ENCODE measurements at places on chromosomes 5 and 9.

DNA sequence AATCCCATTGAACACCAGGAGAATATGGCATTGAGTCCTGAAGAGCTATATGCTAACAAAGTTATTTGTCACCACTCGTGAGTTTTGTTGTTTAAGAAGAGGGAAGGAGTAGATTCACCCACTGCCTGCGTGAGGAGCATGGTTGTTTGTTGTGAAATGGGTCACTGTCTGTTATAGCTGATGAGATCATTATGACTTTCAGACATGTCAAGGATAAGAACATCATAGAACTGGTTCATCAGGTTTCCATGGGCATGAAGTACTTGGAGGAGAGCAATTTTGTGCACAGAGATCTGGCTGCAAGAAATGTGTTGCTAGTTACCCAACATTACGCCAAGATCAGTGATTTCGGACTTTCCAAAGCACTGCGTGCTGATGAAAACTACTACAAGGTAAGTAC lies 76.9 kb downstream of the SYK start:
- DNase-seq = no peak

DNA sequence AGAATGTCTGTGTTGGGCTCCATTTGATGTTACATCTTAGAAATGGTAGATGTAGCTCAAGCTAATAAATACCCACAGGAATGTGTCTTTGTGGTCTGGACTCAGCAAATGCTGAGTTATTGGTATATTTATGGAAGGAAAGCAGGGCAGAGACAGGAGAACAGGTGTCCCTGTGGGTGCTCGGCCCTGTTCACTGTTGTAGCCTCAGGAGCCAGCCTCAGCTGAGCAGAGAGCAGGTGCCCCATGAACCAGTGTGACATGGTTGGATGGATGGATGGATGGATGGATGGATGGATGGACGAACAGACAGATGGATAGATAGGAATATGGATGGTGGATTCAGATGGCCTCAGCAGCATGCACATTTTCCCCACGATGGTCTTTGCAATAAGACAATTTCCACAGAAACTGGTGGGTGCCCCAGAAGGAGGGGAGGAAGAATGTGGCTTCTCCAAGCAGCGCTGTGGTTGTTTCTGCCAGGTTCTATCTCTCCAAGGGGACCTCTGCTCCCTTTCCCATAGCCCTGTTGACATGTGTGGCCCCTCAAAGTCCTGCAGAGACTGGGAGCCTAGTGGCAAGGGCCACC lies 8.2 kb upstream of the IRF1 start:
- no peak for DNase-seq

DNA sequence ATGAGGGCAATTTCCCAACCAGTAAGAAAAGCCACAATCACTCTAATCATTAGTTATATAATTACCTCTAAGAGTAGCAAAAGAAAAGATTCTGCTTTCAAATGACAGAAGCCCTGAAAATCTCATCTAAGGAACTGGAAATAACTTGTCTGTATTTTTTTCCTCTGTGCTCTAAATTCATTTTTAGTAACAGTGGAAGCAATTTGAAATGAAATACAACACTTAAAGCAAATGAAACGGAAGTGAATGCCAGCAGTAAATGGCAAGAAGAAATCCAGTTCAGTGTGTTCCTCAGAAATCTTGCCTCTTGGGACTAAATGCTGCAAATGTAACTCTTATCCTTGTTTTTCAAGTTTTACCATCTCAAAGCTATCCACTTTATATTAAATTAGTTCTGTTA lies 294.9 kb downstream of the TAF11L14 start:
- no peak for DNase-seq

- DNase-seq = no peak
Measured at GRCh38 chr5:143318270-143318669, 85.2 kb downstream of the NR3C1 start.

GRCh38 chr5:17401470-17402288 lies 96.4 kb upstream of the TAF11L2 start:
- no peak for DNase-seq

DNA sequence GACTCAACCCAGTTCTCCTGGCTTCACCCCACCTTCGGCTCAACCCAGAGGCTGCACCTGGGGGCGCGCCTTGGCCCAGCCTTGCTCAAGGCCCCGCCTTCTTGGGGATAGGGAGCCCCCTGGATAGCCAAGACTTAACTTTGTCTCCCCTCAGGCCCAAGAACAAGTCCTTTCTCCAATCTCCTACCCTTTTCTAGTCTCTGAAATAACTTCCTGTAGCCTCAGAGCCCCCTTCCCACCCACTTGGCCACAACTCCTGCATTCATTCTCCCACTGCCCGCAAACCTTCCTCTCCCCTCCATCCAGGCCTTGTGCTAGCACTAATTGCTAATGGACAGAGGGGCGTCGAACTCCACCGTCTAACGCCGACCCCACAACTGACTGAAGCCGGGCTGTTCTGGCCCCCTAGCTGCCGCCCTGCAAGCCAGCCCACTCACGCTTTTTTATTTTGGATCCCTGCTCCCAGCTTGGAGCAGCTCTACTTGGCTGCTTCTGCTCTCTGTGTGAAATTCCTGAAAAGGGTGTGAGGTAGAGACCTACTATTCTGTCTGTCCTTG lies 579 bp upstream of the ASTN2 start:
- DNase-seq = no peak

DNA sequence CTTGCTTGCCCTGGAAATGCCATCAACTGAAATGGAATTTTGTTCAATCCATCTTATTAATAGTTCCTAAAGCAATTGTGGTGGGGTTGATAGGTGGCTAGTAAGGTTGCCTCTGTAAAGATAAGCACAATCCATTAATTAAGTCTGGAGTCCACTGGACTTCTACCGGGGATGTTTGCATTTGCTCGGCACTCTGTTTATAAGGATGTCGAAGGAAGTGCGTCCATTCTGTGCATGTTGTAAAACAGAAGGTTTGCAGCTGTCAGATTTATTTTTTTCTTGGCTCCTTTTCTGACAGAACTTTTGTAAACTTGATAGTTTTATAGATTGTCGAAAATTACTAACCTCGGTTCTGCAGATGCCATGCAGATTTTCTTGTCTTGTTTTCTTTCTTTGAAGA lies 12.8 kb upstream of the TNFAIP8 start:
- no peak for DNase-seq

- no peak for DNase-seq
Measured at GRCh38 chr9:134663753-134664415, 22.3 kb downstream of the COL5A1 start.

DNA sequence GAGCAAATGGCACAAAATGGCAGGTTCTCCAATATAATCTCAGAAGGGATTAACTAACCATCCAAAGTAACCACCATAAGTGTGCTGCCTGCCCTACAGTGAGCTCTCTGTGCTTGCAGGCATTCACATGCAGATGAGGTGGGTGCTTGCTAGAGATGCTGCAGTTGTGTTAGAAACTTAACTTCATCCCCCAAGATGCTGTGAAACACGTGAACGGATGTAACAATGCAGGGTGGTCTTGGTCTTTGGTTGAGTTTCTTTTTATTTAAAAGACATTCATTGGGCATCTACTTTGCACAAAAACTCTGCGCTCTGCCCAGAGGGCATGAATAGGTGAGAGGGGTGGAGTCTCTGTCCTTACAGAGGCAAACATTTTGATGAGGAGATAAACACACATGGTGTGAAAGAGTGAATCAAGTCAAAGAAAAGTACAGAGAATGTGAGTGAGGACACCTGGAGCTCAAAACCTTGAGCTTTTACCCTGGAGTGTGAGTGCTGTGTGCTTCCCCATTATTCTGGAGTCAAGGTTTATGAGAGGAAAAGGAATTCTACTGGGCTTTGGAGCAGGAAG lies 143.9 kb upstream of the DAP start:
- no peak for DNase-seq

DNA sequence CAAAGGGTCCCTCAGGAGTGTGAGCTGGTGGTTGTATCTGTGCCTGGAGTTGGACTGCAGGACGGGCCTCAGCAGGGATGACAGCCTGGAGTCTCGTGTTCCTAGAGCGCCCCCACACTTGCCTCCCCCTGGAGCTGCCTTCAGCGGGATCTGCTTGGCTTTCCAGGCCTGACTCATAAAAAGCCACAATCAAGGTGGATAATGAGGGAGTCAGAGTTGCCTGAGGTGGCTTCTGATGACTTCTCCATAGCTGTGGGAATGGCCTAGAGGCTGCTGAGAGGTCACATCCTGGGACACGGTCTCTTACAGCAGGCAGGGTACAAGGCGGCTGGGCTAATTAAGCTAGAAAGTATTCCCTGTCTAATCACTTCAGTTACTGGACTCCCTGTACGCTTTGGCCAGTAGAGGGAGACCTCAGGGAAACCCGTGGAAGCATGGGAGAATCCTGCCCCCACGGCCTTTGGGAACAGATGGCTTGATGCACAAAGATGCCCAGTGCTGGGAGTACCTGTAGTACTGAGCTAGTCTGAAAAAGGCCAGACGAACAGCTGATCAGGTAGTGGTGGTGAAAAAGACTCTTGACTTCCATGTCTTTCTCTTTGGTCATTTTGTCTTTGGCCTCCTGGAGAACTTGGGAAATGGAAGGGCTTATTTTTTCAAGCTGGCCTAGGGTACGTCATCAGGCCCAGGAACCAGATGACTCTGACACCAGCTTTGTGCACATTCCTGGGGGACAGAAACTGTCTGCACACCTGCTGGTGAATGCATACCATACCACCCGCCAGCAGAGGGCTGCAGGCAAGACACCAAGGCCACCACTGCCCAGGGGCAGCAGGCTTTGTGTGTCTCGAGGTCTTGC lies 16.1 kb upstream of the FRRS1L start:
- no peak for DNase-seq

GRCh38 chr9:126205845-126206498 lies 120.7 kb upstream of the MVB12B start:
- no peak for DNase-seq

GRCh38 chr9:96289392-96289791 lies 12.6 kb downstream of the HSD17B3 start:
- DNase-seq = no peak

GRCh38 chr5:35853631-35854030 lies 3.1 kb upstream of the IL7R start:
- DNase-seq = peak; percentile 48

- no peak for DNase-seq
Measured at GRCh38 chr5:76742583-76742982, 26.7 kb downstream of the F2R start.

- DNase-seq = no peak
Measured at GRCh38 chr9:8205576-8205975, 406.0 kb upstream of the DMAC1 start.

GRCh38 chr5:175207321-175208040 lies 236.5 kb downstream of the DRD1 start:
- no peak for DNase-seq

DNA sequence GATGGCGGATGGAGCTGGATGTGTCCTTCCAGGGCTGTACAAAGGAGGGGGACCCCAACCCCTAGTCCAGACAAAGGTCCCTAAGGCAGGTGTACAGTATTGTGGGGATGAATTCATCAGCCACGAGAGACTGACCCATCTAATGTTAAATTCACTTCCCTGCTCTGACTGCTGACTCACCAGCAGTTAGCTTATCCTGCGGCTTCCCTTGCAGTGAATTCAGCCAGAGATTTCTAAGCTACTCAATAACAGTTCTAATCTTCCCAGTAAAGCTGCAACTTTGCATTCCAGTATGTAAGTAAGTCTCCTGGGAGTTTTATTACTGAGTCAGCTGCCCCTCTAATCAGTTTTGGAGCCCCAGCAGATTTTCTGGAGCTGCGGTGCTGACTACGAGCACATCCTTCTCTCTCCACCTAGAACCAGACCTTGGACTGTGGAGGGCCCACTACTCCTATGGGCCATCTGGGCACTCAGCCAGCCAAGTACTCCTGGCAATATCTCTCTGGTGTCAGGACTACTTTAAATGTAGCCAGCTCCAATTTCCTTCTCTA lies 16.1 kb downstream of the B4GALT1 start:
- no peak for DNase-seq

GRCh38 chr5:111641533-111642233 lies 115.3 kb downstream of the NREP start:
- no peak for DNase-seq

DNA sequence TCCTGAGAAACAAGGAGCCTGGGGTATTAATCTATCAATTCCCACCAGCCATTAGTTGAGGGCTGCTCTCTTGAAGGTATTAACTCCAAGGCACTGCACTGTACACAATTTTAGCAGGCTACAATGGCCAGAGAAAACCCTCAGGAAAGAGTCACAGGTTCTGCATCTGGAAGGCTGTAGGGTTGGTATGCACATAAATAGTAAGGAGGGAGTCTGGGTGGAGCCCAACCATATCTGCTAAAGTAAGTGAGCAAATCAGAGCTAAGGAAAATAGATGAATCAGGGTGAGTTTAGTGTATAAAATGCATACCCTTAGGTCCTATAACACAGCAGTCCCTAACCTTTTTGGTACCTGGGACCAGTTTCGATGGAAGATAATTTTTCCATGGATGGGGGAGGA lies 18.2 kb downstream of the TMEM215 start:
- DNase-seq = no peak

- DNase-seq = no peak
Measured at GRCh38 chr9:109120204-109120789, 550 bp upstream of the TMEM245 start.

DNA sequence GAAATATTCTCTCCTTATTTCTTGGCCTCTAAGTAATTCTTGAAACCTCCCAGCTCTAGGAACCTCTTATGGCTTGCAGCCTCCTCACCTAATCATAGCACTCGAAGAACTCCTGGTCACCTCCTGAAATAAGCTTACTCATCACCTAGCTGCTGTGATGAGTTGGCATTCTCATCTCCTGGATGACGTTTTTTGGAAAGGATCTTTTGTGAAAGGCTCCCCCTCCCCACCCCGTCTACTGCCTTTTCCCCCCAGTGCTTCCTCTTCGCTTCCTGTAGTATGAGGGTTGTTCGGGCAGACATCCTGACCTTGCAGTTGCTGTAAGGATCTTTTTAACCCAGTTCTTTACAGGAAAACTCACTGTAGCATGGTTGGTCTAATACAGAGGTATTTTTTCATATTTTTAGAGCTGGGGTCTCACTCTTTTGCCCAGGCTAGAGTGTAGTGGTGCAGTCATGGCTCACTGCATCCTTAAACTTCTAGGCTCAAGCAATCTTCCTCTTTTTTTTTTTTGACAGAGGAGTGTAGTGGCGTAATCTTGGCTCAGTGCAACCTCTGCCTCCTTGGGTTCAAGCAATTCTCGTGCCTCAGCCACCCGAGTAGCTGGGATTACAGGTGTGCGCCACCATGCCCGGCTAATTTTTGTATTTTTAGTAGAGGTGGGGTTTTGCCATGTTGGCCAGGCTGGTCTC lies 41.8 kb downstream of the ARHGAP26 start:
- no peak for DNase-seq

DNA sequence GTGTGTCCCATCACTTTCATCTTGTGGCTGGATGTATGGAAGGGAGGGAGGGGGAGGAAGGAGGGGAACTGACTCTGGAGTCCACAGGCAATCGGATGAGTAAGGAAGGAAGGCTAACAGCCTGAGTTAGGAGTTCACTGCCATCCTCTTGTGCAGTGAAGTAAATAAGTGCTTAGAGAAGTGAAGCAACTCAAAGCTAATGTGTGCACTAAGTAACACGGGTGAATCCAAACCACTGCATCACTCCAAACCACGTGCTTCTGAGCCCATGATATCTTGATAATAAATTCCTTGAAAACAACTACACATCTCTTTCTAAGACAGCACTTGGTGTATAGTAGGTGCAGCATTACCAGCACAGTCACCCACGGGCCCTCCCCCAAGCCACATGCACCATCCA lies 69.6 kb upstream of the OLFM1 start:
- DNase-seq = no peak

Data from stimulated activated CD8-positive, alpha-beta memory T cell treated with anti-CD3 and anti-CD28 coated beads, Interleukin-15, amount 100 ng/mL, for 1 hour (primary cell).